ENCODE measurements at places on chromosomes 12 and 14.
A peak's percentile ranks its signal among the peaks of the same experiment; 100 is the strongest.

GRCh38 chr12:71671816-71672215 lies 7.7 kb downstream of the THAP2 start:
- no peak overlapping the region for H3K4me3 ChIP-seq
- H3K27me3 ChIP-seq = no peaks in the 10 kb centered on the region
- H3K4me1 ChIP-seq = peaks cover 19% of the 10 kb centered on the region
- no peaks in the 10 kb centered on the region for H3K36me3 ChIP-seq

GRCh38 chr12:99658671-99659349 lies 11.3 kb downstream of the GARIN6 start:
- DNase-seq = no peak
- no peaks in the 10 kb centered on the region for H3K36me3 ChIP-seq
- H3K27me3 ChIP-seq = no peaks in the 10 kb centered on the region
- no peak overlapping the region for H3K27ac ChIP-seq
- H3K4me1 ChIP-seq = no peaks in the 10 kb centered on the region

GRCh38 chr14:65780566-65780965 lies 368.0 kb downstream of the FUT8 start:
- H3K27ac ChIP-seq = no peak overlapping the region
- no peaks in the 10 kb centered on the region for H3K4me1 ChIP-seq
- no peaks in the 10 kb centered on the region for H3K27me3 ChIP-seq
- no peak overlapping the region for H3K4me3 ChIP-seq

- no peak overlapping the region for H3K4me3 ChIP-seq
- H3K27ac ChIP-seq = no peak overlapping the region
- DNase-seq = no peak
- H3K36me3 ChIP-seq = no peaks in the 10 kb centered on the region
- peaks cover 3% of the 10 kb centered on the region for H3K4me1 ChIP-seq
These were observed 25.7 kb downstream of the PYM1 start for GRCh38 chr12:55901881-55902490.

GRCh38 chr12:132771126-132771838 lies 9.7 kb upstream of the ANKLE2 start:
- H3K4me3 ChIP-seq = no peak overlapping the region
- peak overlapping the region; percentile 68 for H3K27ac ChIP-seq
- H3K36me3 ChIP-seq = peaks cover 18% of the 10 kb centered on the region
- no peaks in the 10 kb centered on the region for H3K4me1 ChIP-seq
- H3K27me3 ChIP-seq = no peaks in the 10 kb centered on the region
- no peak for DNase-seq

DNA sequence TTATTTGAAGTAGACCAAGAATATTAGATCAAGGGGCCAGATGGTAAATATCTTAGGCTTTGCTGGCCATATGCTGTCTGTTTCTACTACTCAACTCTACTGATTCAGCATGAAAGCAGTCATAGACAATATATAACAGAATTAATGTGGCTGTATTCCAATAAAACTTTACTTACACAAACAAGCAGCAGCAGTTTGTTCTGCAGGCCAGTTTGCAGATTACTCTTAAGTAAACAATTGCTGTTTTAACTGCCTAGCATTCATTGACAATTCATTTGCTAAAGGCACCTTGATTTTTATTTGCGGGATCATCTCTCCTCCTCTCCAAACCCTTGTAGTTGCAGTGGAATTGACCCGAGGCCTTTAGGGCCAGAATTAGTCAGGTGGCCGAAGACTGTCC lies 94.1 kb upstream of the GARIN6 start:
- no peaks in the 10 kb centered on the region for H3K36me3 ChIP-seq
- H3K4me1 ChIP-seq = no peaks in the 10 kb centered on the region
- DNase-seq = no peak
- H3K27me3 ChIP-seq = no peaks in the 10 kb centered on the region
- H3K4me3 ChIP-seq = no peak overlapping the region
- H3K27ac ChIP-seq = no peak overlapping the region

GRCh38 chr14:100413699-100414098 lies 90.6 kb downstream of the SLC25A47 start:
- H3K27me3 ChIP-seq = no peaks in the 10 kb centered on the region
- H3K36me3 ChIP-seq = no peaks in the 10 kb centered on the region
- no peak overlapping the region for H3K4me3 ChIP-seq
- H3K4me1 ChIP-seq = peaks cover 8% of the 10 kb centered on the region
- no peak for DNase-seq

- no peaks in the 10 kb centered on the region for H3K27me3 ChIP-seq
- no peak overlapping the region for H3K27ac ChIP-seq
- no peak overlapping the region for H3K4me3 ChIP-seq
These were observed 777 bp downstream of the ASCL1 start for GRCh38 chr12:102958073-102958829.

GRCh38 chr12:108400056-108400455 lies 60.9 kb upstream of the CMKLR1 start:
- H3K4me1 ChIP-seq = no peaks in the 10 kb centered on the region
- H3K36me3 ChIP-seq = no peaks in the 10 kb centered on the region
- no peaks in the 10 kb centered on the region for H3K27me3 ChIP-seq

- peaks cover 5% of the 10 kb centered on the region for H3K27me3 ChIP-seq
- H3K27ac ChIP-seq = no peak overlapping the region
- no peaks in the 10 kb centered on the region for H3K36me3 ChIP-seq
- H3K4me3 ChIP-seq = no peak overlapping the region
- peaks cover 31% of the 10 kb centered on the region for H3K4me1 ChIP-seq
- peak; percentile 83 for DNase-seq
These were observed 5.1 kb downstream of the ADCY4 start for GRCh38 chr14:24329736-24330135.

Measured in body of pancreas (tissue), 4 donors.